ENCODE measurements at places on chromosomes 2 and 18.

GRCh38 chr18:13615432-13615861 lies 110.9 kb downstream of the FAM210A start:
- DNase-seq: no peak

- DNase-seq: no peak
Observed at GRCh38 chr18:58257461-58257860, 213.4 kb downstream of the NEDD4L start.

- no peak for DNase-seq
Observed at GRCh38 chr2:158795195-158795924, at the start of gene DAPL1. Gene DAPL1, plus strand, starts transcription at chr2:158795317. Its CDS starts 56 bp downstream, at chr2:158795373.

- DNase-seq: no peak
Observed at GRCh38 chr2:136236019-136236418, 118.1 kb upstream of the CXCR4 start.

- DNase-seq: no peak
Observed at GRCh38 chr2:66437109-66437690, 2.3 kb downstream of the MEIS1 start.

DNA sequence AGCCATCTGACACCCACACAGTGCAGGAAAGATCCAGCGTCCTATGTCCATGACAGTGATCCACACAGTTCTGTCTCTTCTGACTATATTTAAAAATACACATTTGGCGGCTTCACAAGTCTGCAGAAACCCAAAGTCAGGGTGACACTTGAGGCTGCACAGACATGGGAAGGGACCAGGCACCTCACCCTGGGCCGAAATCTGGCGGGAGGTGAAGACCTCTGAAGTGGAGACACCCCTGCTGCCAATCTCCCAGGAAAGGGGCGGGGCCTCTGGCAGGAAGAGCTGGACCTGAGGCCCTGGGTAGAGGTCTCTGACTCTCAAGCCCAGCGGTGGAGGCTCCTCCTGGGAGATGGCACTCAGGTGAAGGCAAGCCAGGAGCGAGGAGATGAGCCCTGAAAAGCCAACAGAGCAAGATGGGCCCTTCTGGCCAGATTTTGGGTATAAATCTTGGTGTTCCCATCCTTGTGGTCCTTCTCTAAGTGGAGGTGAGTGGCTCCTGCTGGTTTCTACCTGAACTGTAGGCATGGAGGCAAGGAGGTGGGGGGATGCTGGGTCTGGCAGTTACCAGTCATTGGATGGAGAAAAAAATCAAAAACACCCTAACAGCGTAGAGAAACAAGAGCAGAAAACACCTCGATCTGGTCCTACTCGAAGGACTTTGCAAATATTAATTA lies 248.4 kb downstream of the HDAC4 start:
- no peak for DNase-seq

DNA sequence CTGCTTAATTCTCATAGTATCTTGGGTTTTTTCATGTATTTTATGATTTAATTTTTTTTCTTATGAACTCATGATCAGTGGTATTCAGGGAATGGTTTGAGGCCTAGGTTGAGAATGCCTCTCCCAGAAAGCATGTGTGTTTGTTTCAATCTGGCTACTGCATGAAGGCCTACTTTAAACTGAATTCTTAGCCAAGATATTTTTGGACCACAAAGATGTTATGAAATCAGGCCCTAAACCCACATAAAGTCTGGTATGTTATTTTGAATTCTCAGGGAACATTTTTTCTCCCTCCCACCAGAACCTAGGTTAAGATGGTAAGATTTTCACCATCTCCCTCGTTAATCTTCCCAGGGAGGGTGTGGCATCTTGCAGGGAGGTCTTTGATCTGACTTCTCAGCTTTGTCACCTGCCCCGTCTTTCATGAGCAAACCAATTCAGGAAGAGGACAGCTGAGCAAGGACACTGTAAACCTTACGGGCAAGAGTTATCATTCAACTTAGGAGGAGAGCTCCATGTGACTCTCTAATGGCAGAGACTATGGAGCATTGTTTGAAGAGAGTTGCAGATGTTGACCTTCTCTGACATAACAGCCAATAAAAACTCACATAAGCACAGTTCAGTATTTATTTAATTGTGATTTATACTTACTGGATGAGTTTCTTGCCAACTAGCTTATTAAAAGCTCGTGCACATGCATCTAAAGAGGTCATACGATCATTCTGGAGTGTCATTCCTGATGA lies 21.3 kb upstream of the ACKR3 start:
- DNase-seq: no peak

- DNase-seq: no peak
Observed at GRCh38 chr18:78913830-78914231, 65.8 kb upstream of the SALL3 start.

GRCh38 chr2:234098681-234099080 lies 48.2 kb downstream of the SPP2 start:
- DNase-seq: no peak

DNA sequence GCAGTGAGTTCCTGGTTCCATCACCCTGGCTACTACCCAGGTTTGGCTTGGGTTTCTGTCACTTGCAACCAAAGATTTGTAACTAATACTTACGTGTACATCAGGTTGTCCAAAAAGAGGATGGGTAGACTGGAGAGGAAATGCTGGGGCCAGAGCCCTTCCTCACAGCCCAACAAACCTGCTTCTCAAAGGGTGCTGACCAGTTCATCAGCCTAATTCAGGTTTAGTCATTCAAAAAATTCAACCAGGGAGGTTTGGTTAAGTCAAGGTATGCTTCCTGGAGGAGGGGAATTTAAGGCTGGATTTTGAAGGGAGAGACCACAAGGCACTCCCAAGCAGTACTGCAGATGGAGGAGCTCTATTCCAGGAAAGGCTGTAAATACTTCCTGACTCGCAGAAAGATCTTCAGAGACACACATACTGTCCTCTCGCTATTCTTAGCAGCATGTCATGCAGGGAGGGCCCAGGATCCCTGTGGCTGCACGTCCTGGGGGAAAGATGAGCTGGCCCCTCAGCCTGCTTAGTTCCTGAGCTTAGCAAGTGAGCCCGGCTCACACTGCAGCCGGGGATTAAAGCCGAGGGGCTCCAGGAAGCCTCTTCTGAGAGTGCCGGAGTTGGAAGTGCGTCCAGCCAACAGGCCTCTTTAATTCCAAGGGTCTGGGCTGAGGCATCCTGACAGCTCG lies 40.0 kb upstream of the BIN1 start:
- no peak for DNase-seq

- DNase-seq: no peak
Observed at GRCh38 chr2:212842544-212843185, 304.1 kb upstream of the ERBB4 start.

DNA sequence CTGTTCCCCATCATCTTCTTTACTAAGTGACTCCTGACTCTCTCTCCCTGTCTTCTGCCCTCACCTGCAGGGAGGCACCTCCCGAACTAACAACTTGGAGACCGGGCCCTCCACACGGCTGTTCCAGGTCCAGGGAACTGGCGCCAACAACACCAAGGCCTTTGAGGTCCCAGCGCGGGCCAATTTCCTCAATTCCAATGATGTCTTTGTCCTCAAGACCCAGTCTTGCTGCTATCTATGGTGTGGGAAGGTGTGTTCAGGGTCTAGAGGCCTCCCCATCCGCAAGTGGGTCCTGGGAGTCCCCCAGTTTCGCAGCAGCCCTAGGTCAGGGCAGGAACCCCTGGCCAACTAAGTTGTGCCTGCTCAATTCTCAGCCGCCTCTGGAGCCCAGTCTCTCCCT lies 15.5 kb downstream of the VIL1 start:
- DNase-seq: no peak

GRCh38 chr2:191835539-191836350 lies 11.1 kb downstream of the CAVIN2 start:
- DNase-seq: no peak

GRCh38 chr2:189285962-189286645 lies 106.5 kb upstream of the COL5A2 start:
- no peak for DNase-seq

GRCh38 chr2:31476511-31477180 lies 62.1 kb upstream of the XDH start:
- DNase-seq: no peak

- DNase-seq: no peak
Observed at GRCh38 chr2:130288467-130289403, 54.0 kb upstream of the IMP4 start.

Measured in stimulated activated CD8-positive, alpha-beta memory T cell treated with anti-CD3 and anti-CD28 coated beads, Interleukin-15, amount 100 ng/mL, for 24 hours (primary cell).